Adrenal gland (tissue), 19 donors: ENCODE measurements at places on chromosomes 6 and 20. TPM values are rescaled to one million over a fixed set of nuclear protein-coding genes. Genes with fewer than 3 reads are reported as not detected.

Gene SOBP
- 14.7 TPM for total RNA-seq

Gene PRKN
- total RNA-seq, result 15.1 TPM

Gene BLTP3A
- 15.1 TPM for total RNA-seq

Gene KIF13A
- 51.9 TPM for total RNA-seq

Gene SLC2A10
- 21.3 TPM for total RNA-seq

Gene F13A1
- total RNA-seq, result 75.3 TPM

Gene MUC22
- not detected for total RNA-seq

Gene NINL
- 14.8 TPM for total RNA-seq

- peak overlapping the region; percentile 100 for H3K27ac ChIP-seq
Observed at GRCh38 chr6:158231551-158232315, 63.6 kb downstream of the GTF2H5 start.

GRCh38 chr6:82248273-82248735 is 760 bp upstream of the IBTK start:
- no peaks in the 10 kb centered on the region for H3K36me3 ChIP-seq
- no peak for DNase-seq
- no peak overlapping the region for H3K4me3 ChIP-seq
- peak overlapping the region; percentile 95 for H3K27ac ChIP-seq
- peaks cover 30% of the 10 kb centered on the region for H3K4me1 ChIP-seq

DNA sequence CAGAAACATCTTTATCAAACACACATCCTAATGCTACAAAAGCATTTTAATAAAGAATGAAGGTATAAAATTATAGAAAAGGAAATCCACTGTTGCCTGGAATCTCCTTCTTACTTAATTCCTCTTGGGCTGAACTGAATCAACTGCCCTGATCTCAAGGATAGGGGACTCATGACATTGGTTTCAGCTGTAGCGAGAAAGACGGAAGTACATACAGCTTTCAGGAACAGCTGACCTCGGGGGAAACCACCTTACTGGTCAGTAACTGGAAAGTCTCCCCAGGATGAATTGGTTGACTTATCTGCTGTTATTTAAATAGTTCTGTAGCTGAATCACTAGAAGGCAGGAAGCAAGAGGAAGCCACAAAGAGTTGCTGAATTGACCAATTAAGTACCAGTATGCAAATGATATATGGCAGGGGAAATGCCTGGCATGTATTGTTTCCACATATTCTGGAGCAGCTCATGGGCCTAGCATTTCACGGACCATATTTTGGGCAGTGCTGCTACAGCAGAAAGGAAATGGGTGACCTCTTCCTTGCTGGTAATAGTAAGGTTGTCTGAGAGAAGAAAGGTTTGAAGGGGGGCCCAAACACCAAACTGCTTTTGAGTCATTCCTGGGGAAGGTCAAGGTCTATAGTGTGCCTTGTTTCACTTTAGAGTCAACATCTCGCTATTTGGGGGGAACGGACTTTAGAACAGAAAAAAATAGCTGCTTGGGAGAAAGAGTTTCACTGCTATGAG is 43.7 kb upstream of the MAP7 start:
- no peak for DNase-seq
- H3K27me3 ChIP-seq, result no peaks in the 10 kb centered on the region
- H3K4me3 ChIP-seq, result no peak overlapping the region

- H3K27ac ChIP-seq, result no peak overlapping the region
- H3K27me3 ChIP-seq, result no peaks in the 10 kb centered on the region
- H3K4me1 ChIP-seq, result no peaks in the 10 kb centered on the region
Observed at GRCh38 chr6:131945971-131946370, 5.2 kb downstream of the CCN2 start.

DNA sequence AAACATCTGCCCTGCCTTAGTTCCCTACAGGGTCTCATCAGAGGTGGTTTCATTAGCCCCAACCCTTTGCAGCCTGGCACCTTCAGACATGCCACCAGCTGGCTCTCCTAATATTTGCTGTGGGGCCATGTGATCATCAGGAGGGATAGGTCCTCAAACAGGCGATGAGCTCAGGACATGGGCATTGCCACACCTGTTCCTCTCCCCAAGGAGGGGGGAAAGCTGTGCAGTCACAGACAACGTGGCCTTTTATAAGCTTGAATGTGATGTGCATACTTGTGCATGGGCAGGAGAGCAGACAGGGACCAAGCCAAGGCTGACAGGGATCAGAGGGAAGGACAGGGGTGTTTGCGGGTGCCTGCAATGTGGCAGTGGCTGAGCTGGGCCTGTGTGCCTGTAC is 78.8 kb upstream of the ZNFX1 start:
- H3K4me3 ChIP-seq, result no peak overlapping the region
- no peaks in the 10 kb centered on the region for H3K4me1 ChIP-seq
- H3K27me3 ChIP-seq, result no peaks in the 10 kb centered on the region
- H3K27ac ChIP-seq, result no peak overlapping the region

DNA sequence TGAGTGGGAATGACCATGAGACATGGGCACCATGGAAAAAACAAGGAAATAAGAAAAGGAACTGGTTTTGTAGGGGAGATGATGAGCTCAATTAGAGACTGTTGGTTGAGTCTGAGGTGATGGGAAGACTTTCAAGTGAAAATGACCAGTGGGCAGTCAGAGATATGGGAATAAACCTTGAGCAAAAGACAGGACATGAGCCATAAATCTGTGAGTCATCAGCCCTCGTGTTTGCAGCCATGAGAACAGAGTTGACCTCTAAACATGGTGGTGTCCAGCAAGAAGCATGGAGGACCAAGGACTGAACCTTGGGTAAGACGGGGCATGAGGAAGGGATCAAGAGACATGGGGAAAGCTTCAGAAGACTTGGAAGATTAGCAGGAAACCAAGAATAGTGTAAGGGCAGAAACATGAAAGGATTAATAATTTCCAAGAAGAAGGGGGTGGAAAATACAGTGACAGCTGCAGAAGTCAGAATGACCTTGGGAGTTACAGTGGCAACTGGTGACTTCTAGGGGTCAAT is 280.6 kb upstream of the PRDM1 start:
- no peaks in the 10 kb centered on the region for H3K27me3 ChIP-seq
- no peak overlapping the region for H3K27ac ChIP-seq
- no peak for DNase-seq
- no peaks in the 10 kb centered on the region for H3K36me3 ChIP-seq

GRCh38 chr20:9389346-9389745 is 125.0 kb upstream of the LAMP5 start:
- H3K36me3 ChIP-seq, result no peaks in the 10 kb centered on the region
- no peak overlapping the region for H3K27ac ChIP-seq

- no peaks in the 10 kb centered on the region for H3K36me3 ChIP-seq
- no peak for DNase-seq
Observed at GRCh38 chr20:51412951-51413481, 129.5 kb downstream of the NFATC2 start.

DNA sequence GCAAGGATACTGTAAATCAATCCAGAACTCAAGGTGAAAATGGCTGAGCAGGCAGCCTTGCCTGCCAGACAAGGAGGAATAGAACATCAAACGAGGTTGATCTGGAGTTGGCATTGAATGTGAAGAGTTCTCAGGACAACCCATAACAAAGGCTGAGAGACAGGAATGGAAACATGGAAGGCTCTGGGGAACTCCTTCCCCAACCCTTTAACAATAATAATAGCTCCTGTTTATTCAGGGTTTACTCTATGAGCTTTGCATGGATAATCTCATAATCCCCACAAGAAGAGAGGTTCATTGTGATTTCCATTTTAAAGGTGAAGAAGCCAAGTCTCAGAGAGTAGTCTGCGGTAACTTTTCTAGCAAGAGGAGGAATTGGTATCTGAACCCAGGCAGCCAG is 151.7 kb downstream of the SOD2 start:
- no peak overlapping the region for H3K4me3 ChIP-seq
- H3K27me3 ChIP-seq, result no peaks in the 10 kb centered on the region
- H3K4me1 ChIP-seq, result no peaks in the 10 kb centered on the region
- no peak for DNase-seq
- no peak overlapping the region for H3K27ac ChIP-seq

- DNase-seq, result no peak
- H3K4me3 ChIP-seq, result no peak overlapping the region
- H3K36me3 ChIP-seq, result no peaks in the 10 kb centered on the region
- no peak overlapping the region for H3K27ac ChIP-seq
- H3K4me1 ChIP-seq, result no peaks in the 10 kb centered on the region
Observed at GRCh38 chr6:2794171-2794730, 29.1 kb downstream of the WRNIP1 start.

DNA sequence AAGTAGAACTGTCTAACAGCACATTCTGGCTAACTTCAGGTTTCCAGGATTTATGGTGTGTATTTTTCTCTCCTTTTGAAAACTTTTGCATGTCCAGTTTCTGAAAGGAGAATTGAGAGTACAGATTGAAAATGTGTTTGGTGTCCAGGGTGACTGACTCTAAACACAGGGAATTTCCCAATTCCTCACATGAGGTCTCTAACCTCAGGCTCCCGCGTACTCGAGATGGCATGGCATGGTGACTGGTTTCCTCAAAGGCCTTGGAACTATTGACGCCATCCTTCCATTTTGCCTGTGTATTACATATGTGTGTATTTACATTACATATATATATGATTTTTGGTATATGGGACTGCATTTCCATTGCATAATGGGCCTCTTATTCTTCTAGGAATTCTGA is 52.5 kb downstream of the PRND start:
- no peak overlapping the region for H3K27ac ChIP-seq
- H3K27me3 ChIP-seq, result no peaks in the 10 kb centered on the region
- no peak overlapping the region for H3K4me3 ChIP-seq
- H3K4me1 ChIP-seq, result no peaks in the 10 kb centered on the region
